AG09319 (cell line): ENCODE measurements at places on chromosomes 1 and 21.

DNA sequence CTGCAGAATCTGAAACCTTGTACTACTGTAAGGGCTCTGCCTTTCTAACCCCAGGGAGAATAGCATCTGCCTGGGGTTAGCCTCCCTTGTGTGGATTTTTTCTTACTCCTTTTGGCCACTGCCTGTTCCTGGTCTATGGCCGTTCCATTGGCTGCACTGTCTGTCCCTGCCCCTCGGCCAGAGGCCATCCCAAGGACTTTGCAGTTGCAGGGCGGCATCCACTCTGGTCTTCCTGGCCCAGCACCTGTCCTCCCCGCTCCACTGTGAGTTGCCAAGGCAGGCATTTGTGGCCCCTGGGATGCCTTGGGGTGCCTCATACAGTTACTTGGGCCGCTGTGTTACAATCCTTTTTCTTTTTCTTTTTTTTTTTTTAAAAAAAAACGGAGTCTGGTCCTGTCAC, 45.8 kb downstream of the PDE9A start:
- DNase-seq, result no peak

GRCh38 chr1:151720125-151720524, 1.2 kb upstream of the RIIAD1 start:
- DNase-seq, result no peak

DNA sequence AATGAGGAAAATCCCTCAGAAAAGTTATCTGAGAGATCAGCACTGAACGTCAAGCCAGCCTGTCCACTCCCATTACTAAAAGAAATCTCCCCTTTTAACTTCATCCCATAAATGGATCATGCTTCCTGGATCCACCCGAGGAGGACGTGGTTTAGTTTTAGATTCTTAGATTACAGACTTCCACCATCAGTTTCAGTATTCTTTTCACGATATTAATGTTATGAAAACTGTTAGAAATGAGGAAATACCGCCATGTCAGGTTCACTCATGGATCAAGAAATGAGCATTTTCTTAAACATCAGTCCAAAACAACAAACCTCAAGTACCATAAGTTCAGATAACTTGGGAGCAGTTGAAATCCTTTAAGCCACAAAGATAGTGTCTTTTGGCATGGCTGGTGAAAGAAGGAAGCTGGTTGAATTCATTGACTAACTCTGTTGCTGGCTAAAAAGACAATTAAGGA, 49.8 kb downstream of the NFIA start:
- DNase-seq, result no peak

- DNase-seq, result peak; percentile 79
These were observed 623.9 kb upstream of the NR5A2 start for GRCh38 chr1:199403531-199404116.

GRCh38 chr1:234926559-234927311, 201.9 kb downstream of the TOMM20 start:
- DNase-seq, result no peak

DNA sequence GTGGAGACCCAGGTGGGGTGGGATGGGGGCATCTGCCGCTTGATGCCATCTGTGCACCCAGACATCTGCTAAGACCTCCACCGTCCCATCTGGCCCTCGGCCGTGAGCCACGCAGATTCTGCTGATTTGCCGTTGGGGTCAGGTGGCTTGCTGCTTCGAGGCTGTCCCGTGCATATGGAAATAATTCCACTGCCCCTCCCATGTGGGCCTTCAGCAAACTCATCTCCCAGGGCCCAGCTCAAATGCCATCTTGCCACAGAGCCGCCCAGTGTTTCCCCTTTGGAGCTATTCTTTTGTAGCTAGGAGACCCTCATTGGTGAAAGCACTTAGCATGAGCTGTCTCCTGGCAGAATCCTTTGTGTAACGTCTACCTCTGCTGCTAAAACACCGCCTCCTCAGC, 99.8 kb downstream of the KAZN start:
- DNase-seq, result no peak

DNA sequence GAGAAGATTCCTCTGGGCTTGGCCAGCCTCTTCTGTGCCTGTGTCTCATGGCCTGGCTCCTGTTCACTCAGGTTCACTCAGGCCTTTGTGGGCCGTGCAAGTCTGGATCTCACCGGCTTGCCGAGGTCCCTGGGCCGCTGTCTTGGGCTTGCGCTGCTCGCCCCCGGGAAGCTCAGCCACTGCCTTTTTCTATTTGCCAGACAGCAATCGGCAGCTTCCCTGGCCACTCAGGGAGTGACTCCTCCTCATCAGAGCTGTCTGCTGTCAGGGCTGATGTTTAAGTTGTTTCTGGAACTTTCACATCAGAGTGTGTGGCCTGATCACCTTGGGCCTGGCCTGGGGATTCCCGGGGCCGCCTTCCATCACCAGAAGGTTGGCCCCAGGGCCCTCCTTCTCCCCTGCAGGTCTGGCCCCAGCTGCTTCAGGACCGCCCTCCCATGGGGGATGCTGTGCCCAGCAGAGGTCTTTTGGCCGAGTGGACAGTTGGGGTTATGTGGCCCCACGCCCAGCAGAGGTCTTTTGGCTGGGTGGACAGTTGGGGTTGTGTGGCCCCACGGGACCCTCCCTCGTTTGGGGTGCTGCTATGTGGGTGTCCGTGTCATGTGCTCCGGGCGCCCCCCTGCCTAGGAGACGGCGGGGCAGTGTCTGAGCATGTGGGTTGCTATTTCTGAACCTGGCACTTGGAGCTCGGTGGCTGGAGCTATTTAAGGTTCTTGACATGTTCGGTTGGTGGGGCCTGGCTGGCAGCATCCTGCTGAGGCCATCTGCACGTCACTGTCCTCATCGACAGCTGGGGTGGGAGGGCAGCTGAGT, 12.5 kb downstream of the SLX9 start:
- DNase-seq, result no peak

DNA sequence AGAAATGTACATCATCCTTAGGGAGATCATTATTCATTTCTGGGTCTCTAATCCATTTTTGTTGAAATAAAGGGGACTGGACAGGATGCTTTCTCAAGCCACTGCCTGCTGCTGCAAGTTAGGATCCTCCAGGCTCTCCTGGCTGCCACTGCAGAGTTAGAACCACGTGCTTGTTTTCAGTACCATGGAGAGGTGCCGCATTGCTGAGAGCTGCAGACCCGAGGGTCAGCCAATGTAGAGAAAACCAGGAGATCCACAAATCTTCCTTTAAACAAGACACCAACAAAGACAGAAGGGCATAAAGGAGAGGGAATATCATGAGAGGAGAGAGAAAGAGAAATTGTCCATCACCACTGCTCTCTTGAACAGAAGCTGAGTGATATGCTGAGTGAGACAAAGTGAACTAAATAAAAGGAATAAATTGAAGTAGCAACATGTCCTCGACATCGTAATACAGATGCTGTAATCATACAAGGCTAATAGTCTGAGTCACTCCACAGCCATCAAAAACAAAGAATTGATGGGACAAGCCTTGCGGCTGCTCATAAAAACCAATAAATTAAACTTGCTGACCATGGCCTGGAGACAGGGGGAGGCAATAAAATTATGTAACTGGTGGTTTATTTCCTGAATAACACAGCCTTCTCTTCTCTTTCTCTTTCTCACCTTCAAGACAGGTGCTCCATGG, 255.7 kb downstream of the OMA1 start:
- no peak for DNase-seq

GRCh38 chr1:212698467-212699103, 1.1 kb downstream of the BATF3 start:
- DNase-seq, result no peak

DNA sequence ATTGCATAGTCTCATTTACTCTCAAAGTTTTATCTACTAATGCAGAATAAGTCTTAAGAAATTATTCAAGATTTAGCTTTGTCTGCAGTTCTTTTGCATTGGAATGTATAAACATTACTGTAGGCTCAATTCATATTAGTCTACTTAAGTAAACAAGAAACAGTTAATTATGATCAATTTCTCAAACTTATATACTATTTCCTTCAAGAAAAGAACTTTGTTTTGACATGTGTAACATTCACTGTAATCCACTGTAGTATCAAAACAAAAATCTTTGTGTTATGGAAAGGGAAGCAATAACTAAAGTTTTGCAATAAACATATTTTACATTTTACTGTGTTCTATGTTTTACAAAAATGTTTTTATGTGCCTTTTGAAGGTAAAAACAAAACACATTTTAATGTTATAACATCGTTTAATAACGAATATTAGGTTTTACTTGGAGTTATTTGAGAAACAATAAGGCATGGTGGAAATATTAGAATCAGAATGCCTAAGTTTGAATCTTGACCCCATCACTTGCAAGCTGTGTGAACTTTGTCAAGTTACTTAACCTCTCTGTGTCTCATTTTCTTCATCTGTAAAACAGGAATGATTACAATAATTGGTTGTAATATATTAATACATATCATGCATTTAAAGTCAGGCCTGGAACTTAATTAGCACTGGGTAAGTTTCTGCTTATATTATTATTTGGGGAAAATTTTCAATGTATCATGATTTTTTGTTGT, 77.0 kb upstream of the DPH5 start:
- no peak for DNase-seq

- no peak for DNase-seq
These were observed 9.5 kb downstream of the ITLN2 start for GRCh38 chr1:160945079-160945478.

GRCh38 chr1:63122079-63122478, 200.3 kb upstream of the FOXD3 start:
- DNase-seq, result no peak

- DNase-seq, result peak; percentile 42
These were observed at the start of gene NENF for GRCh38 chr1:212432661-212433576. Gene NENF (plus strand): TSS chr1:212432920. CDS start chr1:212432944, 24 bp downstream.

DNA sequence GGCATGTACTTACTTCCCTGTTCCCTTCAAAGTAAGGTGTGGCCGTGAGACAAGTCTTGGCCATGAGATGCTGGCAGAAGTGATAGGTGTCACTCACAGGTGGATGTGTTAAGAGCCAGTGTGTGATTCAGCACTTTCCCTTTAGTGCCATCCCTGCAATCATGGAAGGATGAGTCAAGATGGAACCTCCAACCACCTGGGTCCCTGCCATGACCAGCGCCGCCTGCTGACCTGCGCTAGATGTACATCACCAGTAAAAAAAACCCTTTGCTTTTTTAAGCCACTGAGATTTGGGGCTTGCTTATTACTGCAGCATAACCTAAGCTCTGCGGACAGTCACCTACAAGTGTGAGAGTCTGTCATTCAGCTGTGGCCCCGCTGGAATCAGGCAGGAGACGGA, 71.7 kb downstream of the TOMM20 start:
- no peak for DNase-seq

- DNase-seq, result no peak
These were observed 518.9 kb downstream of the BRINP3 start for GRCh38 chr1:189958756-189959155.

GRCh38 chr1:62722796-62723195, 34.6 kb upstream of the DOCK7 start:
- no peak for DNase-seq

DNA sequence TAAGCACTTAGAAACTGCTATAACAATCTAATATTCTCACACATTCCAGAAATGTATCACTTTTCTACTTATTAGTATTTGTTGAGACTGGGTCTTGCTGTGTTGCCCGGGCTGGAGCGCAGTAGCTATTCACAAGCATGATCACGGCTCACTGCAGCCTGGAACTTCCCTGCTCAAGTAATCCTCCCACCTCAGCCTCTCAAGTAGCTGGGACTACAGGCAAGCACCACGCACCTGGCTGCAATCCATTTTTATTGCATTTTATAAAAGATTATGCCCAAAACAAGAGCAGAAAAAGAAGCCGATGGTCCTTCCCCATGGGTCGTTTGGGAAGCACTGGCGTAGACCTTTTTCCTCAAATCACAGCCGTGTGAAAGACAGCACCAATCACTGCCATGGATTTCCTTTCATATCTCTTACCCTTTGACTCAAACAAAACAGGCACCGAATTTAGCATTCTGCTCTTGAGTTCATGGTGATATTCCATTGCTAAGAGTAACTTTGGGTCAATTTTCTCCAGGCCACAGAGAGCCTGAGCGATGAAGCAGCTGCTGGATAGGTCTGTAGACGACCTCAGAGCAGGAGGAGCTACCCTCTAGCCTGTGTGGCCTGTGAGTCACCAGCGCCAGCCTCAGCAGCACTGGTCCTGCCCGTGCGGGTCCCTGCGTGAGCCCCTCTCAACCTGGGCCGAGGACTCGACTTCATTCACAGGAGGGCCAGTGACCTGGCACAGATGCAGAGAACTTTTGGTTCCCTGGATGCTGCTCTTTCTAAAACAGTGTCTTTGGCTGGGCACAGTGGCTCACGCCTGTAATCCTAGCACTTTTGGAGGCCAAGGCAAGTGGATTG, 80.8 kb downstream of the PIK3CD start:
- no peak for DNase-seq
